ENCODE measurements at places on chromosomes 16 and 17. TPM values are rescaled to one million over a fixed set of nuclear protein-coding genes. Genes with fewer than 3 reads are reported as not detected.
A peak's percentile ranks its signal among the peaks of the same experiment; 100 is the strongest.

Gene PRSS8
- not detected for total RNA-seq

Gene KCNG4
- not detected for total RNA-seq

Gene NXN
- 52.5 TPM for total RNA-seq

Gene RNF222
- not detected for total RNA-seq

Gene ABCA6
- under 0.01 TPM for total RNA-seq

Gene ZPBP2
- total RNA-seq = not detected

DNA sequence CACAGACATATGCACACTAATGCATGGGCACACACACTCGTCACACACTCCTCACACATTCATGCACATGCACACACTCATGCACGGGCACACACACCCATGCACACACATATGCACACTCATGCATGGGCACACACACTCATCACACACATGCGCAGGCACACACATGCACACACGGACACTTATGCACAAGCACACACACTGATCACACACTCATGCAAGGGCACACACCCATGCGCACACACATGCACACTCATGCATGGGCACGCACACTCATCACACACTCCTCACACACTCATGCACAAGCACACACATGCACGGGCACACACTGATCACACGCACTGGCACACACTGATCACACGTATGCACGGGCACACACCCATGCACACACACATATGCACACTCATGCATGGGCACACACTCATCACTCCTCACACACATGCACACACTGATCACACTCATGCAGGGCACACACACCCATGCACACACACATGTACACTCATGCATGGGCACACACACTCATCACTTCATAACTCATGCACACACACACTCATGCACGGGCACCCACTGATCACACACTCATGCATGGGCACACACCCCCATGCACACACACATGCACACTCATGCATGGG lies 16.1 kb downstream of the ADGRG1 start:
- DNase-seq = no peak

DNA sequence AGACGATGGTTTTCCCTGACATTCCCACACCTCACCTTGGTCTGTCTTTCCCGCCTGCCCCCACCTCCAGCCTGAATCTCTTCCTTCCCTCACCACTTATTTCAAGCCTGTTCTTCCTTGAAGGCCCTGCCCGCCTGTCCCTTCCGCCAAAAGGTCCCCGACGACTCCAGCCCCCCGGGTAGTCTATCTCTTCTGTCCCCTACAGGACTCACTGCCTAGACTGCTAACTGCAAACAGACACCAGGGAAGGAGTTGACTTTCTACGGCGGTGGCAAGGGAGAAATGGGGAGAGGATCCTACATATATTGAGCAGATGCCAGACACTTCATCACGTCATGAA lies 53.7 kb downstream of the NT5M start:
- DNase-seq = no peak

- no peak for DNase-seq
Observed at GRCh38 chr16:28589930-28590329, 6.9 kb downstream of the SULT1A2 start.

DNA sequence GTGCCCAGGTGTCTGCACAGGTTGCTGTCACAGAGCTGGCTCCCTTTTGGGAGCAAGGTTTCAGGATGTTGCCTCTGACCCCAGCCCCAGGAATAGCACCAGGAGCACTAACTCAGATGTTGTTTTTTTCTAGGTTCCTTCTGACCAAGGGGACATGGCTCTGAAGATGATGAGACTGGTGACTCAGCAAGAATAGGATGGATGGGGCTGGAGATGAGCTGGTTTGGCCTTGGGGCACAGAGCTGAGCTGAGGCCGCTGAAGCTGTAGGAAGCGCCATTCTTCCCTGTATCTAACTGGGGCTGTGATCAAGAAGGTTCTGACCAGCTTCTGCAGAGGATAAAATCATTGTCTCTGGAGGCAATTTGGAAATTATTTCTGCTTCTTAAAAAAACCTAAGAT lies 28.1 kb downstream of the SCPEP1 start:
- DNase-seq = no peak

DNA sequence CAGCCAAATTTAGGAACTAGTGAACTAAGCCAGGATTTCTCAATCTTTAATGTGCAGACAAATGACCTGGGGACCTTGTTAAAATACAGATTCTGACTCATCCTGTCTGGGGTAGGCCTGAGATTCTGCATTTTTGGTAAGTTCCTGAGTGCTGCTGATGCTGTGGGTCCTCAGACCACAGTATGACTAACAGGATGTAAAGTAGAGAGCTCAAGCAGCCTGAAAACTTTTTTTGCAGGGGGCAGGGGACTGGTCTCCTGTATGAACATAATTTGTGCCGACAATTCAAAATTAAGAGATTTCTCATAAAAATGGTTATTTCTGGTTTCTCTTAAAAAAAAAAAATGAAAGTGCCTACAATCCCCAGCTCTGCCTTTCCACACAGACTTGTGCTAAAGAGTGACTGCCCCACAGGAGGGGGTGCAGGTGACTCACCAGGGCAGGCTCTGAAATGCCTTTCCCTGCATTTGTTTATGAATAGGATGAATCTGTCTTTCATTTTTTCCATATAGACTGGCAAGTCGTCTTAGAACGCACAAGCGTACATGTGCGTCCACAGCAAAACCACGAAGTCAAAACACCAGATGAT lies 271.5 kb downstream of the PHKB start:
- peak; percentile 99 for DNase-seq

- no peak for DNase-seq
Observed at GRCh38 chr17:45395569-45396415, 36.9 kb downstream of the ARHGAP27 start.

- no peak for DNase-seq
Observed at GRCh38 chr17:36978810-36979564, 30.2 kb downstream of the AATF start.

DNA sequence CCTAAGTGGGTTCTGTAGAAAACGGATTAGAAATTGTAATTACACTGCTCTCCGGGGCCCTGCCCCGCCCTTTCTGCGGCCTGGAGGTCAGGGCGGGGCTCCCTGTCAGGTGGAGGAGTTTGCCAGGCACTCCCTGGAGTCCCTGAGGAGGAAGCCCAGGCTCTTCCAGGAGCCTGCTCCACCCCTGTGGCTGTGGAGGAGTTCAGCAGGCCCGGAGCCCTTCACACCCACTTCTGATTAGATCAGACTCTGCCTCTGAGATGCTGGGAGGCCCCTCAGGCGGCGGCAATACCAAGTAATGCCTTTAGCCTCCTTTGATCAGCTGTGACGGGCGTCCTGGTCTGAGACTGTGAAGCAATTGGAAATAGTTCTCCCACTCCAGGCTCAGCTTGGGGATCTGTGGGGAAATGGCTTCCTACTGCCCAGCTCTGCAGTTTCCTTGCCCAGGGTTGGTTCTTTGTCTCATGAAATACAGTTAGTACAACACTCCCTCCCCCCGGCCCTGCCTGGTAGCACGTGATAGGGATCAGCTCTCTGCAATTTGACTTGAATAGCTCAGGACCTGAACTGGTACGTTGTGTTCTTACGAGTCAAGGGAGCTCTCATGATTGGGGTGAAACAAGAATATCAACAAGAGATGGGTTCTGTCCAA lies 22.3 kb downstream of the BAIAP2 start:
- no peak for DNase-seq

DNA sequence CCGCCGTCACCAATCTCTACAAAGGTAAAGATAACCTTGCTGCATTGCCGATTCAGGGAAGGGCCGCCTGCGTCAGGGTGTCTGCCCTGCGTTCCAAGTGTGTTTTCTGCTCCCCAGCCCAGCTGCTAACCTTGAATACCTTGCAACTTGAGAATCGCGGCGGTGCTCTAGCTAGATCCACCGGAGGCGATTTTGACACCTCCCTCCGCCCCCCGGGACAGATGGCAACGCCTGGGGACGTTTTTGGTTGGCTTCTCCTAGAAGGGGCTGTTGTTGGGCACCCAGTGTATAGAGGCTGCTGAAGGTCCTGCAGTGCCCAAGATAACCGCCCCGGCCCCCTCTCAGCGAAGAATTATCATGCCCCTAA lies 1.5 kb downstream of the HAPSTR1 start:
- DNase-seq = no peak

GRCh38 chr17:16919663-16920627 lies 52.0 kb downstream of the TNFRSF13B start:
- DNase-seq = no peak

GRCh38 chr16:53558710-53559109 lies 55.7 kb upstream of the AKTIP start:
- no peak for DNase-seq

DNA sequence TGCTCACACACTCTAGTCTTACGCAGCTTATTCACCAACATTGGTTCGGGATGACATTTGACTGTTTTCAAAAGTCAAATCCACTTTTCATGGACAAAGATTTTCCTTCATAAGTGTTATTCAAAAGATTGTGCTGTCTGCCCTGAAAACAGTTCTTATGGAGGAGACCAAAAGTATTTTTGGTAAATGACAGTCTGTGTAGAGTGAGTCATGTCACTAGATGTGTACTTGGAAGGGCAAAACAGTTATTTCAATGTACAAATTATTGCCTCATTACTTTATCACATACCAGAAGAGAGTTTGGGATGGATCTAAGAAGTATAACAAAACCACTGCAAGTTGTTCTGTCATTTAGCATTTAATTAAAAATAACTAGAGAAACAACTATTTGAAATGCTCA lies 265.6 kb downstream of the CDH13 start:
- DNase-seq = no peak

DNA sequence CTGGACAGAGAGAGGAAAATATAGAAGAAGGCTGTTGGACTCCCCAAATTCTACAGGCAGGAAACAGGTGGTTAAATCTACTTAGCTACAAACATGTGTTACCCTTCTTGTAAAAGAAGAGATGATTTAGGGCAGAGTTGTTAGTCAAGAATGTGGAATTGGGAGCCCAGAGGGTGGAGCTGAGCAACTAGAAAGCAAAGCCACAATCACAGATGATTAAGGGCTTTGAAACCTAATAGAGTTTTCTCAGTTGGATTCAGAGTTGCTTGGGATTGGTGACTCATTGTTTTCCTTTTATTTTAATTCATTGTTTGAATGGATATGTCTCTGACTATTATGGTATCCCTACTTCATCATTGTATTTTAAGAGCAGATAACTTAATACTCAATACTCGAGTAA lies 6.2 kb downstream of the ACSM5 start:
- no peak for DNase-seq

DNA sequence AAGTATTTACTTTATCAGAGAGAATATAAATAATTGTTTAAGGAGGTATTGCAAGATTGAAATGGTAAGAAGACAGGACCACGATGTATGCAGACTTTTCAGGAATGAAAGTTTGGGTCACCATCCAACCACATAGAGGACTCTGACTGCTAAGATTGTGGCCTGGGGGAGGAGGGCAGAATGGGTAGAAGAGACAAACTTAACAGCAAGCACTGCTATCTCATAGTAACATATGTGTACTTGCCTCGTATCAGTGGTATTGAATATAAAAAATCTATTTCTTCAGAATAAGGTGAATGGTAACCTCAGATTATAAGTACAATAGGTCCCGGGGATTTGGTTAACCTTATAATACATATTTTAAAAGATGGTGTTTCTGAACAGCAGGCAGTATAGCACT lies 5.8 kb downstream of the KRT10 start:
- no peak for DNase-seq

GRCh38 chr17:45171338-45172231 lies 9.9 kb downstream of the HEXIM2 start:
- DNase-seq = no peak

Data from IMR-90 (cell line).